ENCODE measurements at places on chromosomes 3 and 15.

DNA sequence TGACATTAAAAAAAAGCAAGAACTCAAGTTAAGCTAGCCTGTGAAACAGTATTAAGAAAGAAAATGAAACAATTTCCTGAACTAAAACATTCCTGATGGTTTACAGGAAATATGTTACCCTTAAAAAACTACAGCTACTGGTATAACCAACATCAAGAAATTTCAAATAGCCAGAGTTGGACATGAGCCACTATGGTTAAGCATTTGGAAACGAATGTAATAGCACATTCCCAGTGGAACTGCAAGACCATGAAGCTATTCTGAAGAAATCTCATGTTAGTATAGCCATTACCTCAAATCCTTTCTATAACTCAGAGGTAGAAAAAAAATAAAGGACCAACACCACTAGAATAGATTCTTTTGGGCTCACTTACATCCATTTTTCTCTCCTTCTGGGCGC, 30.2 kb downstream of the CPNE4 start:
- no peak for DNase-seq

- peak; percentile 44 for DNase-seq
Observed at GRCh38 chr3:119239206-119239820, 1.4 kb downstream of the B4GALT4 start.

GRCh38 chr15:77538027-77538451, 94.7 kb downstream of the LINGO1 start:
- DNase-seq = no peak

GRCh38 chr15:68344600-68344999, 67.1 kb downstream of the FEM1B start:
- no peak for DNase-seq
